ENCODE measurements at places on chromosomes 3 and 15. TPM values are rescaled to one million over a fixed set of nuclear protein-coding genes. Genes with fewer than 3 reads are reported as not detected.

GRCh38 chr3:179765396-179765795 lies 112.6 kb downstream of the USP13 start:
- DNase-seq = no peak

- DNase-seq = no peak
Measured at GRCh38 chr3:69712933-69713332, 26.3 kb upstream of the MITF start.

- no peak for DNase-seq
Measured at GRCh38 chr15:67241132-67241855, 13.2 kb downstream of the AAGAB start.

DNA sequence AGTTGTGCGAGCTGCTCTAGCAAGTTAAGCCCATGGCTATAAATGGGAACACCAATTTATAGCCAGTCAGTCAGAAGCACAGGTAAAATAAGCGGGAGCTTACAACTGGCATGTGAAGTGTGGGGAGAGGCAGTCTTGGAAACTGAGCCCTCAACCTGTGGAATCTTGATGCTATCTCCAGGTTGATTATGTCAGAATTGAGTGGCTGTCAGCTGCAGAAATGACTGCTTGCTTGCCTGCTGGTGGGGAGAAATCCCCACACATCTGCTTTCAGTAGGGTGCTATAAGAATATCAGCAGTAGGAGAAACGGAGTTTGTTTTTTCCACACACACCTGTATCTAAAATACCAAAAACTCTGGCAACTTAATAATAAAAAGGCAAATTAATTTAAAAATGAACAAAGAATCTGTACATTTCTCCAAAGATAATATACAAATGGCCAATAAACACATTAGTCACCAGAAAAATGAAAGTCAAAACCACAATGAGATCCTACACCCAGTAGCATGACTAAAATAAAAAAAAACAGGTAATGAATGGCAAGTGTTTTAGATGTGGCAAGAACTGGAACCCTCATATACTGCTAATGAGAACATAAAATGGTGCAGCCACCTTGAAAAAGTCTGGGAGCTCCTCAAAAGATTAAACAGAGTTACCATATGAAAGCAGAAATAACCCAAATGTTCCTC lies 26.0 kb upstream of the MAP4 start:
- no peak for DNase-seq

DNA sequence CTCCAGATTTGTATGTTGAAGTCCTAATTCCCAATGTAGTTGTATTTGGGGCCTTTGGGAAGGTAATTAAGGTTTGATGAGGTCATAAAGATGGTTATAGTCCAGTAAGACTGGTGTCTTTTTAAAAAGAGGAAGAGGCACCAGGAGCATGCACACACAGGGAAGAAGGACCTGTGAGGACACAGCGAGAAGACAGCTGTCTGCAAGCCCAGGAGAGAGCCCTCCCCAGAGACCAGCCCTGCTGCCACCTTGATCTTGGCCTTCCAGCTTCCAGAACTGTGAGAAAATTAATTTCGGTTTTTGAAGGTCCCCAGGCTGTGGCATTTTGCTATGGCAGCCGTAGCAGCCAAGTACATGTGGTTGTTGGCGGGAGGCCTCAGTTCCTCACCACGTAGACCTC lies 32.8 kb upstream of the TSEN2 start:
- DNase-seq = no peak

- no peak for DNase-seq
Measured at GRCh38 chr3:102447272-102447671, 12.5 kb downstream of the ZPLD1 start.

DNA sequence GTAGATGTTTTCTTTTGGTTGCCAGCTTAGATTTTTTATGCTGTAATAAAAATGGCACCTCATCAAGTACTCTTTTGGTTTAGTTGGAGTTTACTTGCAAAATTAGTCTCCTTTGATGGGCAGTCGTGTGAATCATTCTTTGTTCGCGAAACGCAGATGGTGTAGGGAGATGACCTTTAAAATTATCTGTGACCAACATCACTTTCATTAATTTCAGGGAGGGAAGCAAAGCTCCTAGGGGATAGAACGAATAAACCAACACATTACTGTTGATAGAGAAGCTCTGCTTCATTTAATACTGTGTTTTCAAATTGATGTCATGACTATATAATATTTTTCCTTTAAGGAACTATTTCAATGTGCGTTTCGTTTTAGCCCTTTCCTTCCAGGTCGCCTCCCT lies 67.4 kb downstream of the USP13 start:
- no peak for DNase-seq

DNA sequence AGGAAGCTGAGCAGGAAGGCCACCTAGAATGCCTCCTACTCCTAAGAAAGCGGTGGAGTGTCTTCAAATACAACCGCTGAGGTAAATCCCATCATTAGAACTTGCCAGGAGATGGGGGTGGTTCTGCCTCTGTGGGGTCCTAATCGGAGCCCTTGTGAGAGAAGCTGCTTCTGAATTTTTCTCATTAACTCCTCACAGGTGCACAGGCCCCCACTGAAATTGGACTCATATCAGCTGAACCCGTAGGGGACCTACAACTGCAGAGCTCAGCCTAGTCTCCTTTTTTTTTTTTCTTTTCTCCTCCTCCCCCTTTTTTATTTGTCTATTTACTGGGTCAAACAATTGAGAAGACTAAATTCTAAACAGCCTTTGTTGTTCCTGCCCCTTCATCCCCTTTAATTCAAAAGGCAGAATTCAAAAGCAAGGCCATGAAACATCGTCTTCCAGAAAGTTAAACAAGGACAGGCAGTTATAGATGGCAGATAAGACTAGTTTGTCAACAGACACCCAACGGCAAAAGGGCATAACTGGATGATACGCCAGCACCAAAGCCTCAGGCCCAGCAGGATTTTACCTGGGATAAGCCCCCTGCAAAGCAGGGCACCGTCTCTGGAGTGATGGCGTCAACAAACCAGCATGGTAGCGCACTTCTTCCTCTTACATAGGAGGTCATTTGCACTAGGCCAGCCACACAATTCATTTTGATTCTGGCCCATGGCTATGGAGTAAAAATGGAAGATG lies 213.7 kb upstream of the HES1 start:
- no peak for DNase-seq

- no peak for DNase-seq
Measured at GRCh38 chr3:52315977-52316764, at the start of gene DNAH1. Gene DNAH1 (plus strand): TSS chr3:52316319. CDS start chr3:52322443, 6,124 bp downstream.

- no peak for DNase-seq
Measured at GRCh38 chr15:80247320-80247719, 4.7 kb downstream of the CTXND1 start.

DNA sequence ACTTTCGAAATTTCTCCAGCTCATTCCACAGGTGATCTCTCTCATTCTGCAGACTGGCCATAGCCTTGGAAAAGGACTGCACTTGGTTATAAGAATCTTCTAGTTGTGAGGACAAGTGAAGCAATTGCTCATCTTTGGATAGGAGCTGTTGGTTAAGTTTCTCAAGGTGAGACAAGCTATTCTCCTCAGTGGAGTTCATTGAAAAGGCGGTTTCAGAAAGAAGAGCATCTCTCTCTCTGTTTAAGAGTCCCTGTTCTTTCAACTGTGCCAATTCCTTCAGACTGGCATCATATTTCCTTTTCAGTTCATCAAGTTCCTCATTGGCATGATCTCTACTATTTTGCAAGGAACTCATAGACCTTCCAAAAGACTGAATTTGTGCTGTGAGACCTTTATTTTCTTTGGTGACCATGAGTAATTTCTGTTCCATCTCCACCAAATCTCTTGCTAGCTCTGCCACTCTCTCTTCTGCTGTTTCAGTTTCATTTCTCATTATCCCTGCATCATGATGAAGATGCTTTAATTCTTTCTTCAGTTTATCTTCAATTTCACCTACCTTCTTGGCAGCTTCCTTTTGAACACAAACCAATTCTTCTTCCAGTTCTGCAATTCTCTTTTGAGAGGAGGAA lies 30.2 kb upstream of the HCLS1 start:
- no peak for DNase-seq

DNA sequence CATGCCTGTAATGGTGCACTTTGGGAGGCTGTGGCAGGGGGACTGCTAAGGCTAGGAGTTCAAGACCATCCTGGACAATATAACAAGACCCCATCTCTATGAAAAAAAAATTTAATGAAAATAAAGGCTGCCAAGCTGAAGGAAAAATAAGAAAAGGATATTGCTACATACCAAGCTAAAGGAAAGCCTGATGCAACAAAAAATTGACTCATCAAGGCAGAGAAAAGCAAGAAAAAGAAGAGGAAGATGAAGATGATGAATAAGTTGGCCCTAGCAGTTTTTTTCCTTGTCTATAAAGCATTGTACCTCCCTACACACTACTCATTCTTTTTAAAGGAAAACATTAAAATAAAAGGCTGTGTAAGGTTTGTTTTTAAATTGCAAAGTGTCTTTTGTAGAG lies 441.9 kb upstream of the MDFIC2 start:
- DNase-seq = no peak

DNA sequence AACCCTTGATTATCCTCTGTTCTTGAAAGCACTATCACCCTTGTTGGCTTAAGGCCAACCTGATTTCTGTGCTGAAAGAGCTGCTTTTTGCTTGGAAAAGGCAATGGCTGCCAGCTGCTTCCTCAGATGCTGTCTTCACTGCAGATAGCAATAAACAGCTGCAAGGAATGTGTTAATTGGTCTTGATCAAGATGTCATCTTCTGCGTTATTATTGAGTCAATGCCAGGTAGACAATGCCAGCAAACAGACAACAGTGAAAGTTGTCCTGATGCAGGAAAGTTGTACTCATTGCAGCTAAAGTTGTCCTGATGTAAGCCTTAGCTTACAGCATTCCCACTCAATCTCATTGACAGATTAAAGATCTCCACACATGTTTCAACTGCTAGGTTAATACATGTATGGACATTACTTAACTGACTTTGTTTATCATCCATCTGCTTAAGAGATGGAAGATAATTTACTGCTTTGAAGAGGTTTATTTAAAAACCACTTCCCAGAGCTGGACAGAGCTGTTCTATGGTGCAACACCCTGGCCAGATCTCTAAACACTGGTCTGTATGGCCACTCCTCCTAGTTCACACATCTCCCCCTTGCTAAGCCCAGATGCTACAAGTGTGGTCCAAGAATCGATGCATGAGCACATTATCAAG lies 251.0 kb upstream of the MCTP2 start:
- DNase-seq = no peak

DNA sequence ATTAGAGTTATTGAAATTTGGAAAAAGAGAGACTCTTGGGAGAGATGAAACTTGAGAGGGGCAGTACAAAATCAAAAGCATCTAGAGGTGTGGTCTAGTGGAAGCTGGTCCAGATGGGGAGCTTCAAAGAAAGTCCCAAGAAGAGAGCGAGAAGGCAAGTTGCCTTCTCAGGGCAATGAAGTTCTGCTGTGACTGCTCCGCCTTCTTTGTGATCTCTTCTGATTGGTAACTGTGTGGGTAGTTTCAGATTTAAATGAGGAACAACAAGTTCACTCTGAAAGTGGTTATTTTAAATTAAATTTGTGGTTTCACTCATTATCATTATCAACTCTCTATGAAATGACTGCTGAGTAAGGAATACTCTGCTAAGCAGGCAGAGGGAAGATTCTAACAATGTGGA lies 233.3 kb downstream of the NLGN1 start:
- DNase-seq = no peak

TMEM39A gene
- 39.8 TPM for total RNA-seq

RAB6B gene
- 9.7 TPM for total RNA-seq

SUSD5 gene
- total RNA-seq = 0.43 TPM

NR2E3 gene
- not detected for total RNA-seq

Data from spleen (tissue), 13 donors.